Cortex of kidney (tissue), 1 donor: ENCODE measurements at places on chromosomes 4 and X.

DNA sequence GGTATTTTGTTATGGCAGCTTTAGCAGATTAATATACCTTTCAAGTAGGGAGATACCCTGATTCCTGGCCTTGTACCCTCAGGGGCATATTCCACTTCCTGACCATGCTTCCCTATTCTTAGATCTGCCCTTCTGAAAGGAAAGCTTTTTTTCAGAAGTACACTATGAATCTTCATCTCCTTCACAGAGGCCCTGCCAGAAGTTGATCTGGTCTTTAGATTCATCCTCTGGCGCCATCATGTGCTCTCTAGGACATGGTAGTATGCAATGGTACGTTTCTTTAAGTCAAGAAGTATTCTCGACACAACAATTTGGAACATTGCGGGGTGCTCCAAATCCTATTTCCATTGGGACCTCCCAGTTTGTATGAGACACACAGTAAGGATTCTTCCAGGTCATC, 39.6 kb upstream of the DIPK2B start:
- no peak for DNase-seq

GRCh38 chrX:87874043-87874442, 356.4 kb downstream of the KLHL4 start:
- DNase-seq = no peak

DNA sequence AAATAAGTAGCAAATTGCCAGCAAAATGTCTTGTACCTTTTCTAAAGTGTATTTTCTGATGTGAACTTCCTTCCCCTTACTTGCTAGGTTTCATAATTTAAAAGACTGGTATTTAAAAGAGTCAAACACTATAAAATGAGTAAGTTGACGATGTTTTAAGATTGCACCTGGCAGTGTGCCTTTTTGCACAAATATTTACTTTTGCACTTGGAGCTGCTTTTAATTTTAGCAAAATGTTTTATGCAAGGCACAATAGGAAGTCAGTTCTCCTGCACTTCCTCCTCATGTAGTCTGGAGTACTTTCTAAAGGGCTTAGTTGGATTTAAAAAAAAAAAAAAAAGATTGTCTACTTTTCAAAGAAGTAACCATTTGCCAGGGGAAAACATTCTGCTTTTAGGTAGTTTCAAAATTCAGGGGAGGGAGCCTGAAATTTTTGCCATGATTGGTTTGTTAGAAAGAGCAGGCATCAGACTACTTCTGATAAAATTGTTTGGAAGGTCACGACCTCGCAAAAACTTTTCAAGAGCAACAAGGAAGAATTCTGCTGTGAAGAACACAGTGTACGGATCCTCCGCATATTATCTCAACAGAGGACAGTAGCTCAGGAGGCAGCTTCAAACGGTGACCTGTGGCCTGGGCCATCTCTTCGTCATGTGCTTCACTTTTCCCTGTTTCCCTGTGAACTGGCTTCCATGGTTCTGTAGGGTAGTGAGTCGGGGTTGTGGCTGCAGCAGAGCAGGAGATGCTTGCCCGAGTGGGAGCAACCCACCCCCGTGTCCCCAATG, 66.1 kb downstream of the CDS1 start:
- DNase-seq = no peak

- DNase-seq = no peak
Observed at GRCh38 chr4:88609387-88609786, 17.1 kb downstream of the HERC3 start.

DNA sequence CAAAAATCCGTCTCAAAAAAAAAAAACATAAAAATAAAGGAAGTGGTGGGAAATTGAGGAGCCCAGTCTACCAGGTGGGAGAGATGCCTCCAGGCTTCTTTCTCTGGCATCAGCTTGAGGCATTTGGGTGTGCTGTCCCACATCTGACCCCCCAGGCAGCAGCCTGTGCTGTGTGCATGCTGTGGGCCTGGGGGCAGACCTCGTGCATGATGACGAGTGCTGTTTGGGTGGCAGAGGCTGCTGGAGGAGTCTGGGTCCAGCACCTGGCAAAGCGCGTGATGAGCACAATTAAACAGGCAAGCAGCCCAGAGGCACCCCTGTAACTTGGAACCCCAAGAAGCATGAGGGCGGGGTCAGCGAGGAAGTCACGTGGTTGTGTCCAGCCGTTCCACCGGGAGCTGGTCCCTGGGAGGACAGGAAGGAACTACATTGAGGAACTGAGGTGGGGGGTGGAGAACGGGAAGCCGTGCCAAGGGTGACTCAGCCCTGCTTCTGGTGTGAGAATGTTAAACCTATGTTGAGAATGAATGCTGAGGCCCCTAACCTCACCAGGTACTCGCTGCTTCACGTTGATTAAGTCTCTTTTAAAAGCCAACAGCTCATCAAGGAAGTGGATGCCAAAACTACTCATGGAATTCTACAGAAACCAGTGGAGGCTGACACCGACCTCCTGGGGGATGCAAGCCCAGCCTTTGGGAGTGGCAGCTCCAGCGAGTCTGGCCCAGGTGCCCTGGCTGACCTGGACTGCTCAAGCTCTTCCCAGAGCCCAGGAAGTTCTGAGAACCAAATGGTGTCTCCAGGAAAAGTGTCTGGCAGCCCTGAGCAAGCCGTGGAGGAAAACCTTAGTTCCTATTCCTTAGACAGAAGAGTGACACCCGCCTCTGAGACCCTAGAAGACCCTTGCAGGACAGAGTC, 6.1 kb downstream of the TACC3 start:
- DNase-seq = no peak

DNA sequence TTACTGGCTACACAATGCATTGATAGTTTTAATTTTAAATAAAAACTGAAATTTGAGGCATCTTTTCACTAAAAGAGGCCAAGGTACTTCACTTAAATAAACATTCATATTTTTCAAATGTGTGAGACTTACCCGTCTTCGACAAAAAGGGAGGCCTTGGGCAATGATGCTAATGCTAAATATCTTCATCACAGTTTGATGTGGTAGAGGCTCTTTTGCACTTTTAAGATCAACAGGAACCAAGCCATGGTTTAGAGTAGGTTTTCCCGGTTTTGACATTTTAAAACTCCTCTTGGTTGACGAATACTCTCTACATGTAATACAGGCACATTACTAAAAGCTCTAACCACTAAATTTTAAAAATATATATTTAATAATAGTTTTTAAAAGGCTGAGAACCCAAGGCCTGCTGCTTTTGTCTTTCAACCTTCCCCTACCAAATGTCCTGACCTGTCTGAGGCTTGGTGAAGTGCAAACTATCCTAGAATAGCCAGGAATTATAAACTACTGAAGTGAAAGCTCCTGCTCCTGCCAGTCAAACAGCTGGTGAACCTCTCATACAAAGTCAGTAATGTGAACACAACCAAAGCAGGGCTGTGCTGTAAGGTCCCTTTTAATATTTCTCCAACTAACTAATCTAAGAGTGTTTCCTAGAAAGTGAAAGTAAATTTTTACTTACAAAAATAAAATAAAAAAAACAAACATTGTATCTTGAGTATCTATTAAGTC, 153.7 kb downstream of the FBXW7 start:
- no peak for DNase-seq

DNA sequence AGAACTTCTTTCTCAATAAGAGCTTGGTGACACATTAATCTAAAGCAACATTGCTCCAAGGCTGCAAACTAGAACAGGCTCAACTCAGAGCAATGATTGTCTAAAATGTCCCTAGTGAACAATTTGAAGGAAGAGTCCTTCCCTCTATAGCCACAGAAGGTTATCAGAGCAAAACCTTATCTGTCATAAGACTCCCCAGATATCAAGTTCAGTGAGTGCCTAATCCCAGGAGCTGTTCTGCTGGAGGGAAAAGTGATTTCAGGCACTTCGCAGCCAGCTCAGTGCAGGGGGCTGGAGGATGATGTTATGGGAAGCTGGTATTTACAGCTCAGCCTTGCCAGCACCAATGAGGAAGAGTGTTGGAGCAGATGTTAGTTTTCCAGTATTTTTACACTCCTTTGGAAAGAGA, 497.5 kb downstream of the INPP4B start:
- no peak for DNase-seq

DNA sequence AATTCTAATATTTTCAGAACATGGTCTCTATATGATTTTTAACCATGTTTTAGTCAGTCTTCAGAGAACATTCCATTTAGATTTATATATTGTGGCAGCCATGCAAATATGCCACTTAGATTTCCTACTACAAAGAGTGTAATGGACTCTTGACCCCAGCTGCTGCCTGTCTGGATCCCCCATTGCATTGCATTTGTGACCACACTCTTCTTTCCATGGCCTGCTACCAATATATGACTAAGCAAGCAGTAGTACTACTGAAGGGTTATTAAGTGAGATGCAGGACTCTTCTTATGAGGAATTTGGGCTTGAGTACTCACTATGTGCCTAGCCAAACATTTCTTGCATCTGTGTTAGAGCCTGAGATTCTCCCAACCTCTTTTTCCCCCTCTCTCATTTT, 306.8 kb downstream of the PDHA2 start:
- DNase-seq = no peak

GRCh38 chr4:35975617-35976355, 268.5 kb downstream of the ARAP2 start:
- DNase-seq = no peak

DNA sequence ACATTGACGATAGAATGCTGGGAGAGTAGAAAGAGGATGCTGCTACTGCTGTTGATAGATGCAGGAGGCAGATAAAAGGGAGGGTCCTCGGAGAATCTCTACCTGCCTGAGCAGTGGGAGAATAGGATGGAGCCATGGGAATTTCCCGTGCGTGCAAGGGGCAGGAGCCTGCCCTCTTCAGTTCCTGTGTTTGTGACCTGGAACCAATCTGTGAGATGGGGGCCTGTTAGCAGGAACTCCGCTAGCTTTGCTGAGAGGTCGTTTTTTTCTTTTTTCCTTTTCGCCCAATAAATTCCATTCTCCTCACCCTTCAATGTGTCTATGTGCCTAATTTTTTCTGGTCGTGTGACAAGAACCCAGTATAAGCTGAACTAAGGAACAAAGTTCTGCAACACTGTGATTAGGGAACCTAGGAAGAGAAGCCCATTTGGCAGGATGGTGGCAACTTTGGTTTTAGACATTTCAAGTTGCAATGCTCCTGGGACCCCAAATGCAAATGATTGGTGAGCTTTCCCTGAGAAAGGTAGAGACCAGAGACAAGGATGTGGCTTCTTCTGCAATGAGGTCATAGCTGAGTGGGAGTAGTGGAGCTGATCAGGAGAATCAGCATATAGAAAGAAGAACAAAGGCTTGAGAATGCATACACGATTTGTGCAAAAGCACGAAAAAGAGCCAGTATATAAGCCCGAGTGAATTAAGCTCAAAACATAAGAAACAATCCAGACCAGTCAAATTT, 23.9 kb downstream of the SLC39A8 start:
- no peak for DNase-seq

DNA sequence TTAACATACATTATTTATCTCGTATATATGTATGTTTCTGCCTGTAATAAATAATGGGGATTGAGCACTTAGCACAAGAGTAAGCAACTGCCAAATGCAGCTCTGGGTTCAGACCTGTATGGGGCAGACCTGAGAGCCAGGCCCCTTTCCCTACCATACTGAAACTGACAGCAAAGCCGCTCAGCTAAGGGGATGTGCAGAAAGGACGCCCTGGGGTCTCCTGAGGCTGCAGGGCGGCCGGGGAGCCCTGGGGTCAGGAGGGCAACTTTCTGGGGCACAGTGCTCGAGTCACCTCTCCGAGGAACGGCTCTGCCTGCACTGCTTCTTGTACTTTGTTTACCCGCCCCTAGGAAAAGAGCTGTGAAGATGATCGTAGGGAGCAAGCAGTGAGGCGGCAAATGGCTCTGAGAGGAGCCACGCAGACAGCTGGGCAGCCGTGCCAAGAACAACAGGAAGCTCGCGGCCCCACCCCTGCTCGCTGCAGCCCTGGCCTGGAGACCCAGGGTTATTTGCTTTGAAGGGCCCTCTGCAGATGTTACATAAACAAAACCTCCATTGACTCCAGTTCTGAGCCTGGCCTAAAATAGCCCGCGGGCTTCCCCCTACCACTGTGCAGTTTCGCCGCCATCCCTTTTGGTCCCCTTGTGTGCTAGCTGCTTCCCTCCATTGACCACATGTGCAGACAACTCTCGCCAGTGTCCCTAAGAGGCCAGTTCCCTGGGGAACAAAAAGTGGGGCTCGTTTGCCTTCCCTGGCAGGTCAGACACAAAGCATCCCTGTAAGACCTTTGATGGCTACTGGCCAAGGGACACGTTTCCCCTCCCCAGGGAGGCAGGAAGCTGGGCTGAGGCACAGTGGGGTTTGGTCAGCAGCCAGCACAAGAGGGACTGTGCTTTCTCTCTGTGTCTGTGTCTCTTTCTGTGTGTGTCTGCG, 111.3 kb upstream of the LNX1 start:
- no peak for DNase-seq

DNA sequence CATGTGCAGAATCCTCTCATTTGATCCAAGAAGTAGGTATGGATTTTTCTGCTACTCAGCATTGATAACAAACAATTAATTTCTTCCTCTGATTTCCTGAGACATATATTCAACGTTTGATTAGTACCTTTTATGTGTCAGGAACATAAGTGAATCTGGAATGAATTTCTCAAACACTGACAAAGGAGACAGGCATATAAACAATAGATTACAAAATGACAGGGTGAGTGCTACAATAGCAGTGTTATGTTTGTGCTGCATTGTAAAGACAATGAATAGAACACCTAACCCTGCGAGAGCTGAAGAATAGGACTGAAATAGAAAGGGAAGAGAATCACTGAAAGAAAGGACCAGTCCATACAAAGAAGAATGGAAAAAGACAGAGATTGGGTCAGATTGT, 52.9 kb downstream of the ARHGAP24 start:
- no peak for DNase-seq

- no peak for DNase-seq
Observed at GRCh38 chrX:150602296-150602695, 33.9 kb downstream of the MTM1 start.

GRCh38 chr4:189071241-189071640, 869.4 kb upstream of the FRG1 start:
- DNase-seq = no peak

GRCh38 chr4:4658052-4658451, 116.2 kb upstream of the STX18 start:
- no peak for DNase-seq

DNA sequence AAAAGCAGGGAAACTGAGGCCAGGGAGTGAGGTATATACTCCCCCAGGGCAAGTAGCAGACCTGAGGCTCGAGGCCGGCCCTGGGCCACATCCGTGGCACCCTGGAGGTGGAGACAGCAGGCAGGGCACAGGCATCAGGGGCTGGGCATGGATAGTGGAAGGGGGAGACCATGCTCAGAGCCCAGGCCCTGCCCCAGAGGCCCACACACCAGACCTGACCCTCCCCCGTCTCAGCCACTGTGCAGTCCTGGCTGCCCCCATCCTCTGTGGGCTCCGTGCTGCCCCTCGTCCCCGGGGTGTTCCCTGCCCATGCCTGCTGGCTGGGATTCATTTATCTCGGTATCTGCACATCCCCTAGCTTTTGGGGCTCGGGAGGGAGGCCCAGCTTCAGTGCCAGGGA, 103.1 kb upstream of the NKX1-1 start:
- no peak for DNase-seq
